ENCODE measurements at places on chromosomes 5 and 9.

DNA sequence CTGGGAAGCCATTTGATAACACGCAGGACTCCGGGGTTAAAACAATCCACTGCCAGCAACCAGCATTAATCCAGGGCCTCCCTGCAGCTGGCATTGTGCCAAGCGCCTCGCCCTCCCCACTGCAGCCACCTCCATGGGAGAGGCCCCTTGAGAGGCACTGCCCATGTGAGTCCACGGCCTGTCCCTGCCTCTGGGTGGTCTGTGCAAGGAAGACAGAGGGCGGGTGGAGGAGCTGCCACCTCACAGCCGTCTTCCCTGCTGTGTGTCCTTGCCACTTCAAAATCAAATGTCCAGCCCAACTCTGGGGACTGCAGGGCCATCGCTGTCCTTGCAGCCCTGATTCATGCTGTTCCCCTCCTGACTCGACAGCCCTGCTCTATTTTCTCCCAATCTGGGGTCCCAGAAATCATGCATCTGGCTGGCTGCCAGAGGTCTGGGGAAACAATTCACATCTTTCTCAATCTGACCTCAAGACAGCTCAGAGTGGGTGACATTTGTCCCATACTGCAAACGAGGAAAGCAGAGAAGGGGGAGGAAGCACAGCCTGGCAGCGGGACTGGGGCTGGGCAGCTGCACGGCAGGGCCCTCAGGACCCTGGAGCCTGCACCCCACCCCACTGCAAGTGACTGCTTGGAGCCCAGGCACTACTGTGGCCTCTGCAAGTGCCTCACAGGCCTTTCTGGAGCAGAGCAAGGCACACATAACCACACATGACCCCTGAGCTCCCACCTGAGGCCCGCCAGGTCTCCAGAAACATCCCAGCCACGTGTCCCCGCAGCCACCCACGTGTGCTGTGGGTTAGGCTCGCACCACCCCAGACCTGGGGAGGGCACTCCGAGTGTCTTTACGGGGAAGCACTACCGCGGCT, 15.7 kb downstream of the BRD3OS start:
- no peak for DNase-seq

GRCh38 chr9:131743501-131743900, 3.6 kb upstream of the RAPGEF1 start:
- DNase-seq: no peak

DNA sequence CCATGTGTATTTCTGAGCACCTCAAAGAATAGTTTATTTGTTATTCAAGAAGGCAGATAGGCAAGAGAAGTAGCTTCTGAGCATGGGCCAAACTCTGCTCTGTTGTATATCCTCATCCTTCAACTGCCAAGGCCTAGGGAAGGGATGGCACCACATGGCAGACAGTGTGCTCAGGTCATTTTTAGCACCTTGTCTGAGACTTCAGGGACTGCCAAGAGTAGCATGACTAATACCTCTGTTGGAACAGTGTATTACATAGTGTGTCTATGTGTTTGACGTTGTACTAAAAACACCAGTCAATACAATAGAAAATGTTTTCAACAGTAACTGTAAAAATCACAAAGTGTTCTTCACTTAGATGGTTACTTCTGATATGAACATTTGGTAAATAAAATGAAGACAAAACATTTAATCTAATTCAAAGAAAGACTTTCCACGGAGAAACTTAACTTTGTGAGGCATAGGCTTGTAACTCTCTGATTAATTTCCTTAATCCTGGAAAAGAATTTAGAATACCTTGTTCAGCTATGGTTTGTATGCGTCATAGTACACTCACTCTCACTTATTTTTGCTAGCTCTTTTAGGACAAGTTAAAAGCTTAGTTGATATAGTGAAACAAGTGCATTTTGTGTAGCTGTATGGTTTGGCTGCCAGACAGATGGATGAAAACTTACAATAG, 318.4 kb upstream of the RIOK2 start:
- no peak for DNase-seq

DNA sequence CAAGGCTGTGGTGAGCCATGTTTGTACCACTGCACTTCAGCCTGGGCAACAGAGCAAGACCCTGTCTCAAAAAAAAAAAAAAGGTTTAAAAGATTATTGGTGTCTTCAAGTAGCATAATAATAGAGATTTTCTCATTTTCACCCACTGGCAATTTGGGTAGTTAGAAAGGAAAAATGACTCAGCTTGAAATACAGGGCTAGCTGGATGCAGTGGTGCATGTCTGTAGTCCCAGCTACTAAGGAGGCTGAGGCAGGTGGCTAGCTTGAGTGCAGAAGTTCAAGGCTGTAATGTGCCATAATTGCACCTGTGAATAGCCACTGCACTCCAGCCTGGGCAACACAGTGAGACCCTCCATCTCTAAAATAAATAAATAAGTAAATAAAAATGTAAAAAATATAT, 111.1 kb downstream of the ARRDC3 start:
- DNase-seq: no peak

DNA sequence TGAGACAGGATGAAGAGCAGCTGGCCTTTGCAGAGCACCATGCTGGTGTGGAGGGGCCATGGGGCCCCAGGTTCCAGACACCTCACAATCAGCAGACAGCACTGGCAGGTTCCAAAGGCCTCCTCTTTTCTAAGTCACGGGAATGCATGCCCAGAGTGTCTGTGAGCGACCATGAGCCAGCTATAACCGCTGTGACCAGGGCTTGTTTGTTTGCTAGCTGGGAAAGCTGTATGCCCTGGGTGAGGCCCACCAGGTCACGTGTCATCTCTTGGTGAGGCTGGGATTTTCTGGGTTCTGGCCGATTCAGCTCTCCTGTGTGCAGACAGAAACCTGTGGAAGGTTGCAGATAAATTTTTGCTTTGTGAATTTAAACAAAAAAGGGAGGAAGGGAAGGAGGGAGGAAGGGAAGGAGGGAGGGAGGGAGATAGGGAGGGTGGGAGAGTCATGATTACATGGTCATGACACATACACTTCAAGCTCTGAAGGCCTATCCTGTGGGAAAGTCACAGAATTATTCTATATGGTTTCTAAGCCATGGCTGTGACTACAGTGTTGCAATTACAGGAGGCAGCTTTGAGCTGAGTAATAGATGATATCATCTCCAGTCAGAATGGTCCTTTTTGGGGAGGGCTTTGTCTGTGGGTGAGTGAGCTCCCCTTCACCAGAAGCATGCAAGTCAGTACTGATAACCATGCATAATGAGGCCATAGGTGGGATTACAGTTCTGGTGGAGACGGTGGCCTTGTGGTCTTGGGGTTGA, 37.2 kb downstream of the PAPPA start:
- DNase-seq: no peak

GRCh38 chr9:82419696-82420486, 431.3 kb downstream of the SPATA31D1 start:
- DNase-seq: no peak

- no peak for DNase-seq
These were observed 16.9 kb downstream of the DIMT1 start for GRCh38 chr5:62386824-62387223.

DNA sequence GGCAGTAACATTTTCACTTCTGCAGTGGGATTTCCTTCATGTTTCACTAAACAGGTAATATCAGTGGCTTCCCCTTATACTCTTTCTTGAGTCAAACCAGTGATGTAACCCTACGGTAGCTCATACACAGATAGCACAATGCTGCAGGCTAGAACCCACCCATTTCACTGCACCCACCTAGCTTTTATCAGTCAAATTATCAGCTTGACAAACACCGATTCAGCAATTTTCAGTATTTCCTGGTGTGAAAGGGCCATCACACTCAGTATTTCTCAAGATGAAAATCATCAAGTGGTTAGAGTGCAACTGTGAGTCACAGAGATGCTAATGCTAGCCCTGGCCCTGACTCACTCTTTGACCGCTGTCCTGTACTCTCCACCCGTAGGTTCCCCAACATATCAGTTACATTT, 242.3 kb upstream of the PTGER4 start:
- DNase-seq: peak; percentile 24

GRCh38 chr9:125407974-125408900, 146.6 kb downstream of the GAPVD1 start:
- DNase-seq: peak; percentile 62

DNA sequence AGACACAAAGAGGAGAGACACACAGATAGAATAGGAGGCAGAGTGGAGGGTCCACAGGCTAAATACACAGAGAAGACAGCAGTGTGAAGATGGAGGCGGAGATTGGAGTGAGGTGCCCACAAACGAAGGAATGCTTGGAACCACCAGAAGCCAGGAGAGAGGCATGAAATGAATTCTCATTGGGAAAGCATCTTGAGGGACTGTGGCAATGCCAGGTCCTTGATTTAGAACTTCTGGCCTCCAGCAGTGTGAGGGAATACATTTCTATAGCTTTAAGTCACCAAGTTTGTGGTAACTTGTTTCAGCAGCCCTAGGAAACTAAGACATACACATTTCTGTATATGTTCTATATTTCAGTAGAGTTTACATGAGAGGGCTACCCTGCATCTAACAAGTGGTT, 396.6 kb upstream of the ZNF608 start:
- no peak for DNase-seq

- DNase-seq: no peak
These were observed 243.8 kb downstream of the KDM4C start for GRCh38 chr9:7001571-7001970.

DNA sequence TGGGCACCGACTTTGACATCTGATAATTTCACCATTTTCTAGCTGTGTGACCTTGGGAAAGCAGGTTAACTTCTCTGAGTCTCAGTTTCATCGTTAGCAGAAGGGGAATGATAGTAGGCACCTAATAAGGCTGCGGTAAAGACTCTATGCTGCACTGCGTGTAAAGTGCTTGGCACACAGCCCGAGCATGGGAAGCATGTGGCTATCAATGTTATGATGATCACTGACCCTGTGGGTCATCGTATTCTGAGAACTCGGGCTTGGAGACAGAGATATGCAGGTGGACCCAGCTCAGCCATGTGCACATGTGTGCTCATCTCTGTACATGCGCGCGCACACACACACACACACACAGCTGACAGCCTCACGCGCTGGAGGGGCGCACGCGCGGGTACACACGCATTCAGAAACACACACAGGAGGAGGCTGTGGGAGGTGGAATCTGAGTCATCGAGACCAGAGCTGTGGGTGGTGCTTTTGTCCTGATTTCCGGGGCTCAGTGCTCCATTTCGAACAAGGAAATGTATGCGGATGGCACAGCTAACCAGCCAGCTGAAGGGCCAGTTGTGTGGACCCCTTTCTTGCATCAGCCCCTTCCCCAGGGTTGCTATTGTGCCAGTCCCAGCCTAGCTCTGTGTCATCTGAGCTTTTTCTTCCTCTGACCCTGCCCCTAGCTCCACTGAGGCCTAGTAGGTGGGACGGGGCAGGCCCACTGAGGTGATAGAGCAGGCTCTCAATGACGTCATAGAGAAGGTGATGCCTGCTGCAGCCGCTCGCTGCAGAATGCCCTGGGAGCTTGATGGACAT, 11.1 kb upstream of the ARAP3 start:
- peak; percentile 53 for DNase-seq

GRCh38 chr9:114820776-114821501, 15.1 kb upstream of the TNFSF15 start:
- no peak for DNase-seq

GRCh38 chr5:147397616-147398015, 112.3 kb downstream of the DPYSL3 start:
- no peak for DNase-seq

DNA sequence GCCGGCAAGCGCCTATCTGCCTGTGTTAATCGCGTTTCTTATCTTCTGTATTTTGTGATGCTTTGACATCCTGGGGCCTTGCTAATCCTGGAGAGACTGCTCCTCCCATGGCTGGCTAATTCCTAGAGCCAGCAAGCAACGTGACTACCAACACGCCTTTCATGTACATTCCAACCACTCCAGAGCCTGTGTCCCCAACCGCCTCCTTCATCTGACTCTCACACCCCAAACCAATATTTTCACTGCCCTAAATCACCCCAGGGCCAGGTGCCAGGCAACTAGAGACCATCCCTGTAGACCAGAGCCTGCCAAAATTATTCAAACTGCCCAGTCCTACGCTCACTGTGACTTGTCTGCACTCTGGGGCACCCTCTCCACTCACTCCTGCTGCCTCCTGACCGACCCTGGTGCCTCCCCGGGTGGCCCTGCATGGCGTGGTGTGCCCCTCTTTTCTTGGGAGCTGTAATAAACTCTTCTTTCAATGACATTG, 50.5 kb upstream of the COL5A1 start:
- no peak for DNase-seq

DNA sequence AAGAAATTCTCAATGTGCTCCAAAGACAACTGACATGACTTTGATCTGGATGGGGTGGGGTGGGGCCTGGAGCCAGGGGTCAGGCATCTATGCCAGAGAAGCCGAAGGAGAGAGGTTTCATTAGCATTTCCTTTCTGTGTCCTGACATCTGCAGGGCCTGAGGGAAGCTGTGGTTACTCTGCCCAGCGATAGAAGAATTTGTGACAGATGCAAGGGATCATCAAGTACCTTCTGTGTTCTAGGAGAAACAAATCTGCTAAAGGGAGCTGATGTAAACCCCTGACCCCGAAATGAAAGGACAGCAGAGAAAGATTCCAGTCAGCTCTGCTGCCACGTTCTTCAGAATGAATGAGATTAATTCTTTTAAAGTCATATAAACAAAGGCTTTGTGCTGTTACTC, 335.7 kb downstream of the PRELID2 start:
- no peak for DNase-seq

DNA sequence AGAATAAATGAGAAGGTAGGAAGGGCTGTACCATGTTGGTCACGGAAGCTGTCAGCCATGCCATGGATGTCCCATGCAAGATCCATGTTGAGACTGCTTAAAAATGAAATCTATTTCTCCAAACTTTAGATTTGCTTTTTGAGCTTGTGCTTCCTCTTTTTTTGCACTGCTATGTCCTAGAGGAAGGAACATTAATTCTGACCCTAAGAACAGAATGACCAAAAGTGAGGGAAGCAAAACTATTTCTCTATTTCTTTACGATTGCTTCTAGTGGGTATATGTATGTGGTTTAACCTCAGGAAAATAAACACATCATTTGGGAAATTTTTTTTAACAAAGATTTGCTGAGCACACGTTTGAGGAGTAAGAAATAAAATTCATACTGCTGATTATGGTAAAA, 84.6 kb downstream of the USP20 start:
- no peak for DNase-seq

DNA sequence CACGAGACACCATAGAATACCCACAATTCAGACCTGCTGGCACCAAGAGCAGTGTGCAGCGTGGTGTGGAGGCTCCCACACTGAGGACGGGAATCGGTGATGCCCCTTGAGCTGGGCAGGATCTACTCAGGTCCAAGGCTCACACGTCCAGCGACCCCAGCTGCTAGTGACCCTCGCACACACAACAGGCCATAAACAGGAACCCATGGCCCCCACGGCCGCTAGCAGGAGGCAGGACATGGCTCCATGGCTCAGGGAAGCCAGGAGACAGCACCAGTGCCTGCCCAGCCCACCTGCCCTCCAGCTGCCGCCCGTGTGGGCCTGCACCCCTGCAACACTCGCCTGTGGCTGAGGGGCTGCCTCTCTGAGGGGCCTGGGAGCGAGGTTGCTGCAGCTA, 43.4 kb upstream of the SLC9A3 start:
- DNase-seq: no peak

Data from stimulated activated CD8-positive, alpha-beta memory T cell treated with anti-CD3 and anti-CD28 coated beads, Interleukin-12 subunit alpha, Interleukin-12 subunit beta, amount 100 ng/mL, for 4 hours (primary cell).